D721Med (cell line): ENCODE measurements at places on chromosomes 2 and 18.

DNA sequence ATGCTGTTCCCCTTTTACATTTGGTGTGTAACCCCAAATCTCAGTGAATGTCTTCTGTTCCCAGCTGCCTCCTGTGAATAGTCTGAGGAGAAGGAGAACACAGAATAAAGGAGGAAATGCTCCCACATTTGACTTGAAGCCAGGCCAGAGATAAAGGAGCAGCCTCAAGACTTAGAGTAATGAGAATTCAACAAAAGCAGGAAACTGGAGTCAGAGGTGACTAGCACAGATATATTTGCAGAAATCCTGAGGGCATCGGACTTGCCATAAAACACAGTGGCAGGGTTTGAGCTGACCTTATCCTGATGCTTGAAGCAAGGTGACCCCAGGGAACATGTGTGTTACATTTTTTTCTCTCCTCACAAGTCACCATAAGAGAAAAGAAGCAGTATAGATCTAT lies 291.4 kb upstream of the RND3 start:
- no peak for DNase-seq

GRCh38 chr18:22871809-22872525 lies 61.2 kb upstream of the RBBP8 start:
- no peak for DNase-seq

- no peak for DNase-seq
These were observed 44.2 kb upstream of the SLC39A10 start for GRCh38 chr2:195612611-195613495.

- no peak for DNase-seq
These were observed 3.0 kb upstream of the RPL37A start for GRCh38 chr2:216495656-216496055.

DNA sequence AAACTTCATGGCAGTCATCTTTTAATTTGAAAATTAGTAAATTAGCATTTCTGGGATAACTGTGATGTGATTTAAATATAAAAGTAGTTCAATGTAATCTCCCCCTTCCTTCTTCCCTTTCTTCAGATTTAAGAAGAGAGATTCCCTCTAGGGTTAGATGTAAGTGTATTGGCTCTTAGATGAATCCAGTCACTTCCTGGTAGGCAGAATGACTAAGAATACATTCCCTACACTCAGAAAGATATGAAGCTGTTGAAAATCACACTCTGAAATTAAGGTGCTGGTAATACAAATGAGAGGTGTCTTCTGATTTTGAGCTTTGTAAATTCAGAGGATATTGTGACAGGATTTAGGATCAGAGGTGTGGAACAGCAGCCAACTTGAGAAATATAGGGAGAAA lies 71.6 kb downstream of the TDRD15 start:
- no peak for DNase-seq

GRCh38 chr18:3126457-3127097 lies 93.2 kb downstream of the MYOM1 start:
- no peak for DNase-seq

- no peak for DNase-seq
These were observed 142.1 kb downstream of the USP34 start for GRCh38 chr2:61328707-61329251.

DNA sequence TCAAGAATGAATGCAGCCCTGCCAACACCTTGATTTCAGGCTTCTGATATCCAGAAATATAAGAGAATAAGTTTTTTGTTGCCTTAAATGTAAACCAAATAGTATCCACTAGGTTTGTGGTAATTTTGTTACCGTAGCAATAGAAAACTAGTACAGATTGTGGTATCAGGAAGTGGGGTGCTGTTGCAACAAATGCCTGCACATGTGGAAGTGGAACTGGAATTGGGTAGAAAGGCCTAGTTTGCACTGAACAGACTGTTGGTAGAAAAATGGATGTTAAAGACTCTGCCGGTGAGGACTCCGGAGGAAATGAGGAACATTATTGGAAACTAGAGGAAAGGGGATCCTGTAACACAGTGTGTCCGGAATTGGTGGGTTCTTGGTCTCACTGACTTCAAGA lies 145.8 kb upstream of the MGAT5 start:
- DNase-seq, result no peak

DNA sequence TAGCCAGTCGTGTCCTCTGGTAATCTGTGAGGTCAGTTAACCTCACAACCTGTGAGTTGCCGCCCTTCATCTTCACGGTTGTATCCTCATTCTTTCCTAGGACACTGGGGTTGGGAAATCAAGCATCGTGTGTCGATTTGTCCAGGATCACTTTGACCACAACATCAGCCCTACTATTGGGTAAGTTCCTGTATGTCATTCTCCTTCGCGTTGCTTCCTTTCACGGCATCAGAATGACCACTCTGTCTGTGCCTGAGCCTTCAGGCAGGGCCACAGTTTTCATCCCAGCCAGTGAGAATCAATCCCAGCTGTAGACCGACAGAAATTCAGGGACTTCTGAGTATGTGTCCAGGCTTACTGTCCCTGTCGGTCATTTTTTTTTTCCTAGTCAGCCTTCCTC lies 67.1 kb downstream of the RAB31 start:
- DNase-seq, result no peak

DNA sequence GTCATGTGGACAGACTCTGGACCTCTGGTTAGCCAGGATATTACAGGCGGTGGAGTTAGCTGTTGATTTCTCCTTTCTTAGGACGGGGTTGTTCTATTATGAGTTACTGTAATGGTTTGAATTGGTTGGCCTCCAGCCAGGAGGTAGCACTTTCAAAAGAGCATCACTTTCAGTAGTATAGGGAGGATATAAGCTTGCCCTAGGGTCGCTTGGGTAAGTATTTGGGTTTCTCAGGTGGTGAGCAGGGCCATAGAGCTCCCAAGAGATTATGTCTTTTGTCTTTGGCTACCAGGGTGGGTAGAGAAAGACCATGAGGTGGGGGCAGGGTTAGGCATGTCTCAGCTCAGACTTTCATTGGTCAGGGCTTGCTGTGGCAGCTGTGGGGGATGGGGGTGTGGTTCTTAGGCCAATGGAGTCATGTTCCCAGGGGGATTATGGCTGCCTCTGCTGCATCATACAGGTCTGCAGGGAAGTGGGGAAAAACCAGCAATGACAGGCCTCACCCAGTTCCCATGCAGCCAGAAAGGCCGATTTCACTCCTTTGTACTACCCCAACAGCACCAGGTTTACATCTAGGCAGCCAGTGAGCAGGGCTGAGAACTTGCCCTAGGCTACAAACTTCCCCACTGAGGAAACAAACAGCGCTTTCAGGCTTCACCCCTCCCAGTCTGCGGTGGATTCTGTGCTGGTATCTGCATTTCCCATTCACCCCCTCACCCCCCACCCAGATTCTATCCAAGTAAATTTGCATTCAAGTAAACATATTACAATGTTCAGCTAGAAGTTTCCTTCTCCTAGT lies 89.4 kb upstream of the SLC38A11 start:
- DNase-seq, result no peak

- no peak for DNase-seq
These were observed 126.6 kb upstream of the CWC22 start for GRCh38 chr2:180133736-180134135.

- DNase-seq, result no peak
These were observed 433.8 kb upstream of the ID2 start for GRCh38 chr2:8247905-8248622.

GRCh38 chr2:237264480-237265219 lies 149.3 kb downstream of the COL6A3 start:
- no peak for DNase-seq

GRCh38 chr2:106575955-106576354 lies 88.8 kb downstream of the CD8B2 start:
- no peak for DNase-seq
